Left renal pelvis (tissue), 4 donors: ENCODE measurements at places on chromosomes 1 and 21. TPM values are rescaled to one million over a fixed set of nuclear protein-coding genes. Genes with fewer than 3 reads are reported as not detected.

DNA sequence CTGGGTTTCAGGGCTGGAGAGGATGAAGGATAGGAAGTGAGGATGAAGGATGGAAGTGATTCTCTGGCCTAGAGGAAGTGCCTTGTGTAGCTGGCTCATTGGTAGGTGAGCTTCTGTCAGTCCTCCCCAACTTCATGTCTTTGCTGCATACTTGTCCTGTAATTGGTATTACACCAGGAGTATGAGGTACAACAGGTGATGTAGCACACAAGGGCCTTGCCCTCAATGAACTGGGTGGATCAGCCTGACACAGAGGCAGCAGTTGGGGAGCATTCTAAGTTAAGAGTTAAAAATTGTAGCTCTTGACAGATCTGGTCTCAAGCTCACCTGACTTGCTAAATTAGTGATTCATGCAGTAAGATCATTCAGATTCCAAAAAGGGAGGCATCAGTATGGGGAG is 37.9 kb upstream of the CACNA1E start:
- no peak for DNase-seq

GRCh38 chr1:188889166-188889565 is 1588.5 kb downstream of the BRINP3 start:
- no peak for DNase-seq

Gene GADD45A
- 21.1 TPM for polyA plus RNA-seq

Gene EGLN1
- 47.9 TPM for polyA plus RNA-seq

Gene DNM3
- 3.8 TPM for polyA plus RNA-seq

GRCh38 chr1:31691951-31692350 is 11.9 kb downstream of the COL16A1 start:
- DNase-seq, result no peak

- no peak for DNase-seq
Observed at GRCh38 chr1:28306301-28306949, 22.4 kb upstream of the MED18 start.

DNA sequence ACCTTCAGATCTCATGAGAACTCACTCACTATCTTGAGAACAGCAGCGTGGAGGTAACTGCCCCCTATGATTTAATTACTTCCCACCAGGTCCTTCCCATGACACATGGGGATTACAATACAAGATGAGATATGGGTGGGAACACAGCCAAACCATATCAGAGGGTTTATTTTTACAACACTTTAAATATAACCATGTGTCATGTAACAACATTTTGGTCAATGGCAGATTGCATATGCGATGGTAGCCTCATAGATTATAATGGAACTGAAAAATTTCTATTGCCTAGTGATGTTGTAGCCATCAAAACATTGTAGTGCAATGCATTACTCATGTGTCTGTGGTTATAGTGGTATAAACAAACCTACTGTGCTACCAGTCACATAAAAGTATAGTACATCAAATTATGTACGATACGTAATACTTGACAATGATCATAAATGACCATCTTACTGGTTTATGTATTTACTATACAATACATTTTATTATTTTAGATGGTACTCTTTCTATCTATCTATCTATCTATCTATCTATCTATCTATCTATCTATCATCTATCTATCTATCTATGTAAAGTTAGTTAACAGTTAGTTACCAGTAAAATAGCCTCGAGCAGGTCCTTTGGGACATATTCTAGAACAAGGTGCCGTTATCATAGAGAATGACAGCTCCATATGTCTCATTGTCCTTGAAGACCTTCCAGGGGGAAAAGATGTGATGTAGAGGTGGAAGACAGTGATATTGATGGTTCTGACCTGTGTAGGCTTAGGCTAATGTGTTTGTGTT is 12.6 kb upstream of the S100B start:
- DNase-seq, result no peak

DNA sequence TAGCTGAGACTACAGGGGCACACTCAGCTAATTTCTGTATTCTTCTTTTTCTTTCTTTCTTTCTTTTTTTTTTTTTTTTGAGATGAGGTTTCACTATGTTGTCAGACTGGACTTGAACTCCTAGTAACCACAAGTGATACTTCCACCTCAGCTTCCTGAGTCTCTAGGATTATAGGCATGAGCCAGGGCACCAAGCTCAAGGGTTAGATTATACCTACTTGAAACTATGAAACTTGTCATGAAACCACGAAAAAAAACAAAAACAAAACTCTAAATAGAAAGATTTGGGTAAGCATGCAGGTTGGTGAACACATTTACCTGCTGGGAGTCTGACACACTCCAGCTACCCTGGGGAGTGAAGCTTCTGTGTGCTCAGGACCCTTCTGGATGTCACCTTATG is 2250.4 kb downstream of the MRPL39 start:
- DNase-seq, result no peak

DNA sequence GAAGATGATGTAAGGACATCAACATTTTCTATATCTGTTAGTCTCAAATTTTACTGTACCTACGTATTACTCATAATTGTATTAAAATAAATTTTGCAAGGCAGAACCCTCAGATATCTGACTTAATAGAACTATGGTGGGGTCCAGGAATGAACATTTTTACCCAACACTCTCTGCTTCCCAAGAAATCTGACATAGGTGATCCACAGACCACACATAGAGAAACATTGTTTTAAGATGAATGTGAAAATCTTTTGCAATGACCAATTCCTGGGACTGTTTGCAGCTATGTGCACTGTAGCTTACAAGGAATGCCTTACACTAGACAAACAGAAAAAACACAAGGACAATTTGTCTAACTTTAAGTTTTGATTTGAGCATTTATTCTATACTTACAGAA is 645.6 kb upstream of the ADGRL2 start:
- no peak for DNase-seq

Gene TDRD10
- polyA plus RNA-seq, result 1.3 TPM

DNA sequence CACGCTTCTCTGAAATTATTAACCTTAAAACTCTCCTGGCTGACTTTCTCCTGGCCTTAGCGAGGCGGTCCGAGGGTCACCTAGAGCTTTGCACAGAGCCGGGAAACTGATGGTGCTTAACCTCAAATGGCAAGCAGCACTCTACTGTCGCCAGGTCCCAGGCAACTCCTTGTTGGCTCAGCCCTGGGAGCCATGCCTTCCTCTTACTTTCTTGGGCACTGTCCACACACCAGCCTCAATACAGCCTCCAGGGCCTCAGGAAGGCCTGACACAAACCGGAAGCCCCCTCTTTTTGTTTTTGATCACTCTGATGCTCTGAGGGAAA is 3.8 kb downstream of the TRABD2B start:
- DNase-seq, result no peak

DNA sequence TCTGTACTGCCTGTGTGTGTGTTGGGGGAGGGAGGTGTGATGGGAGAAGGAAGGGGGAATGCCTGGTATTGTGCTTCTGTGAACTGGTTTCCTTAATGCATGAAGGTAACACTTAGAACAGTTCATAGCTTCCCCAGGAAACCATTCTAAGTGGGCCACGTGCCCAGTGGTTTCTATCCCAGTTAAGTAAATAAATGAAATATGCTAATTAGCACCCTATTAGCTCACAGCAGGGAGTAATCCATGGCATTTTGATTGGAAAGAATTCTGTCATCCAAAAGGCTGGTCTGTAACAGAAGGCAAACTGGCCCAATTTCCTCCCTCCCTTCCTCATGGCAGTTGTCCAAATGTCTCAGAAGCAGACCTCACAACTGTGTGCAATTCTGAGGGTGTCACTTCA is 199.3 kb downstream of the TTLL7 start:
- DNase-seq, result no peak

GRCh38 chr1:8122477-8123407 is 96.6 kb upstream of the ERRFI1 start:
- DNase-seq, result no peak

Gene LHX8
- polyA plus RNA-seq, result not detected

DNA sequence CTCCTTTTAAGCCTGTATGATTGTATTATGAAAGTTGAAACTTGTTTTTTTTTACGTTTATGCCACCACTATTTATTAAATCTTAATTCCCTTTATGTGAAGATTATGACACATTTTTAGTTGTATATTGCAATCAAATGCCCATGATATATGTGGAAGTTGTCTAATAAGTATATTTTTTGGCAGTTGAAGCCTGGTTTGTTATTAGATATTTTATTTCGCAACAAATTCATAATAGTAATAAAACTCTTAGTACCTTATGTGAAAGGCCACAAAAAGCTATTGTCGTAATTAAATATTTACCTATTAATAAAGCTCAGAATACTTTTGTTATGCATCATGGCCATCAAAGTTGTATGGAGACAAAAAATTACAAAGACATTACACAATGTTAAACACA is 386.8 kb downstream of the NCAM2 start:
- no peak for DNase-seq

DNA sequence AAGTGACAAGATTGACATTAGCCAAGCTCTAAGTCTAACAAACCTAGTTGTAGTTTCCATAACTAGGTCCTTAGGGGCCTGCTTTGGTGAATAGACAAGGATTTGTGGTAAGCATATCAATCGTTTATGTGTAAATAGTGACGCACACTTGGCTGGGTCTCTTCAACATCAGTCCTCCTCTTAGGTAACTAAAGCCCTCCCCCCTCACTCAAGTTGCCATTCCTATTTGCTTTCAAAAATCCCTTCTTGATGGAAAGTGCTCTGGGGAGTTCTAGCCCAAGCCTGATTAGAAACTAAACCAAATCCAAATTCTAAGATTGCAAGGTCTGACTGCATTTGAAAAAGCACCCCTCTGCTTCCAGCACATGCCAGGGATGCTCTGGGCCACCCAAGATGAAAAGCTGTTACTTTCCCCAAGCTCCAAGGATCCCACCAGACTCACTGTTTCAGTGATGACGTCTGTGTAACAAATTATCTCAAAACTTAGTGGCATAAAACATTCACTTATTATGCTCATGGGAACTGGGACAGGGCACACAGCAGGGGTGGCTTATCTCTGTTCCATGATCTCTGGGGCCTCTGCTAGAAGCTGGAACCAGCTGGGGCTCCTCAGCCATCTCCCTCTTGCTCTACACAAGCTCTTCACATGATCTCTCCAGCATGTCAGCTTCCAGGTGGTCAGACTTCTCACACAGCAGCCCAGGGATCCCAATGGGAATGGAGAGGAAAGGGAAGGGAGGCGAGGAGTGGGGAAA is 74.1 kb downstream of the RRAGC start:
- no peak for DNase-seq

GRCh38 chr21:16573578-16573977 is 843.8 kb downstream of the USP25 start:
- no peak for DNase-seq

DNA sequence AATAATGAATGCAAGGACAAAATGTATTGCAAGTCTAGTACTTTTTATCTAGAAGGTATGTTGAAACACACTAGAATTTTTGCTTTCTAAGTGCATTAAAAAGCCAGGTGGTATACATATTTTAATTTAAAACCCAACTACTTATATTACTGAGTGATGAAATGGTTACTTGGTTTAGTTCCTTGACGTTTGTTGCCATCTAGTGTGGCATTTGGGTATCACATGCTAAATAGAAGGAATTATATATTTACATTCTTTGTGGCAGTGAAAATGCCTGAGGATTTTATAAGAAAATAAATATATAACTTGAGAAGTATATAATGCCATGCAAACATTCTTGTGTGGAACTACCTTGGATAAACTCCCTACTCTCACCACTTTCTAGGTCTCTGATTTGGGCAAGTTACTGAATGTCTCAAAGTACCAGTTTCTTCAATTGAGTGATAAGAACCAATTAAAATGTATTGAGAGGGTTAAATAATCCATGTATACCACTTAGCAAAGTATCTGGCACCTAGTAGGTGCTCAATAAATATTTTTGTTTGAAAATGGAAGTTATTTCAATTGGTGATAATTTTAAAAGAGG is 69.6 kb downstream of the SDCCAG8 start:
- DNase-seq, result no peak

- DNase-seq, result no peak
Observed at GRCh38 chr1:245776694-245777332, 622.0 kb downstream of the KIF26B start.

Gene CXADR
- 39.4 TPM for polyA plus RNA-seq

DNA sequence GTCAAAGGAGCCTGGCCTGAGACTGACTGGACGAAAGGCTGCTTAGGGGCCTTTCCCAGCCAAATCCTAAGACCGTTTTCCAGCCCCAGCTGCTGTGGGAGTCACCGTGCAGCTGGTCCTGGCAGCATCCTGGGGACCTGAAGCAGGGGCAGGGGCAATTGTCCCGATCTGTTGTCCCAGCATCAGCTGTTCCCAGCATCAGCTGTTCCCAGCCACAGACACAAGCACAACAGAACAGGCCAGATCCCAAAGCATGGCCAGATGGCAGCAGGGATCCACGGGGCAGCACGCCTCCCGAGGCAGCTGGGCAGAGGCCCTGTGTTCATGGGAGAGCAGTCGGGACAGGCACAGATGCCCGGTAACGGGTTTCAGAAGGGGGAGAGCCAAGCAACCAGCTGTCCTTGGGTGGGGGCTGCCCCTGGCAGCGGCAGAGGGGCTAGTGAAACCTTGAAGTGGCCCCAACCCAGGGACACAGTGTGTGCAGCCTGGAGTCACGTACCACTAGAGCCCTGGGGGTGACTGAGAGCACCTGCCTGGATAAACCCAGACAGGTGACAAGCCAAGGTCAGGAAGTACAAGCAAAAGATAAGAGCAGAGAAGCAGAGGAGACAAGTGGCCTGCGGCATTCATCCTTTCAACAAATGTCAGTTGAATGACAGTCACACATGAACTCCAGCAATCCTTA is 13.3 kb downstream of the CELA2B start:
- DNase-seq, result no peak

Gene ACTA1
- polyA plus RNA-seq, result 0.61 TPM

Gene C1QB
- polyA plus RNA-seq, result 10.4 TPM

DNA sequence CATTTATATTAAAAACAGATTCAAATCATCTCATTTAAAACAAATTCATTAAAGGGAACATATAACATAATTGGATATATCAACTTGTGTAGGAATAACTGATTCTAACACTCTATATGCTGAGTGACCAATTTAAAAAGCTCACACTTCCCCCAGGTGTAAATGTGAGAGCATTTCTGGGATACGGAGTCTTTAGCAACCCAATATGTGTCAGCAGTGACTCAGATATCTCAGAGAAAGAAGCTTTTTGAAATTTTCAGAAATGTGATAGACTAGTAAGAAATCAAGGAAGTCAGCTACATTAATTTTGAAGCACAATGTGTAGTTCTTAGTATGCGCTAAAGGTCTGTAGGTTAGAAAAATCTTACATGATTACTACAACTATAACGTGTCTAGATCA is 87.9 kb upstream of the SERTAD4 start:
- DNase-seq, result no peak

GRCh38 chr1:119870917-119871596 is 25.3 kb downstream of the ADAM30 start:
- peak; percentile 39 for DNase-seq

Gene COL6A2
- polyA plus RNA-seq, result 1,137 TPM
